ENCODE measurements at places on chromosomes 12 and 14.

GRCh38 chr14:100525615-100526014 lies 61.6 kb downstream of the BEGAIN start:
- DNase-seq: no peak

DNA sequence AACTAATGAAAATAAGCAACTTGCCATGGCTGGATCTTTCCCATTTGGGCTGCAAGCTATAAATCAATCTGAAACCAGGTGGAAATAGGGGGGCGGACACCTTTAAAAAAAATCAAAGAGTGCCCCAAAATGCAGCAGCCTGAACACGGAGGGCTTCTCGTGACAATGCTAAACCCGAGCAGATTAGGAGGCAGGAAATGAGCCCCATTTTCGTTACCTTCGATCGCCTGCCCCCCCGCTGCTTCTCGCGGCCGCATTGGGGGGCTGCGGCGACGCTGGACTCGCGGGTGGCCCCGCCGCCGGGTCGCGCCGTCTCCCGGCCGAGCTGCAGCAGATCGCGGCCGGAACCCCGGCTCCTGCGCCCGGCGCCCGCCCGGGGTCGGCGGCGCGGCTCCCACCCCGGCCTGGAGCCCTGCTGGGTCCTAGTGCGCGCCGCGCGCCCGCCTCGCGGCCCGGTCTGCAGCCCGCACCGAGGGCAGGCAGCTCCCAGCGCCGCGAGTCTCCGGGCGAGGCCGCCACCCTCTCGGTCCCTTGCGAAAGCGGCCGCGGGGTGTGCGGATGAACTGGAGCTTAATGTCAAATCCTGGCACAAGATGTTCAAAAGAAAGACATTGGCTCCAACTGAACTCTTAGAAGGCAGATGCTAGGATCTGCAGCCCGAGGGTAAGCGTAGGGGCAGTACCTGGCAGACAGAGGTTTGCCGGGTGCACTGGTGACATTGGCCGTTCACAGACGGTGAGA lies 201.9 kb upstream of the FOXN3 start:
- no peak for DNase-seq

GRCh38 chr14:21525571-21525961 lies 580 bp downstream of the SALL2 start:
- no peak for DNase-seq

- DNase-seq: no peak
These were observed 28.7 kb downstream of the CCDC59 start for GRCh38 chr12:82329508-82329907.

DNA sequence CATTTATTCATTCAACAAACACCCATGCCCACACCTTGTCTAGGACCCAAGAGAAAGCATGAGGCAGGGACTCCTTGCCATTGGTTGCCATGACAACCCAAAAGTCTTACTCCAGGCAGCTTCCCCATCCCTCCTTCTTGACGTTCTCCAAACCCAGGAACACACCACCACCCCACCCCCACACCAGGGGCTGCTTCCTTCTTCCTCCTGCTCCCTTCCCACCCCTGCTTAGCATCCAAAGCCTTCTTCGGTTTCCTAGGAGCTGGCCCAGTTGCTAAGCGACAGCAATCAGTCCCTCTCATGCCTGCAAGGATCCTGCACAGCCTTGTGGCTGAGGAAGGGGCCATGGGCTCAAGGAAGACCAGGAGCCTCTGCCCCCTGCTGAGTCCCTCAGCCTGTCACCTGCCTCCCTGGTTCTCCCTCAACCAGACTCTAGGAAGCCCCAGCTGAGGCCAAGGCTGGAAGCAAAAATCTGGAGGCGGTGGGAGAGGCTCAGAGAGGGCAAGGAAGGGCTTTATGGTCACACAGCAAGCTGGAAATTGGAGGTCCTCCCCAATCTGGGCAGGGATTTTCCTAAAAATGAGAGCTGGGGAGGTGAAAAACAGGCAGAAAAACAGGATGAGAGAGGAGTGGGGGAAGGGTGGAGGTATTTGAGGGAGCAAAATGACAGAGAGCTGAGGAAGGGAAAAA lies 15.4 kb downstream of the RASAL1 start:
- DNase-seq: no peak

DNA sequence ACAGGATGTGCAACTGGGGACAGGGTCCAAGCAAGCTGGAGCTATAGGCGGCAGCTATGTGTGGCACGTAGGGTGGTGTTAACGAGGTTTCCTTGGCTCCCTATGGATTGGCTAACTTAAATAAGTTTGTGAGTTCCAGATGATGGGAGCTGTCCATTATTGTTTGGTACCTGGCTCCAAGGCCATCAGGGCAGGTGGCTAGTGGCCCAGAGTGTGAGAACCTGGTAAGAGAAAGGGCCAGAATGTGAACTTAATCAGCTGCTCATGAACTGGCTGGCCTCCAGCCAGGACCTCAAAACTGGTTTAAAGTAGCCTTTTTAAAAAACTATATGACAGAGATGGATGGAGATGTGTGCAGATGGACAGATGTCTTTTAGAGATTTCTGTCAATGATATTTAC lies 1.5 kb upstream of the BDKRB2 start:
- DNase-seq: no peak

DNA sequence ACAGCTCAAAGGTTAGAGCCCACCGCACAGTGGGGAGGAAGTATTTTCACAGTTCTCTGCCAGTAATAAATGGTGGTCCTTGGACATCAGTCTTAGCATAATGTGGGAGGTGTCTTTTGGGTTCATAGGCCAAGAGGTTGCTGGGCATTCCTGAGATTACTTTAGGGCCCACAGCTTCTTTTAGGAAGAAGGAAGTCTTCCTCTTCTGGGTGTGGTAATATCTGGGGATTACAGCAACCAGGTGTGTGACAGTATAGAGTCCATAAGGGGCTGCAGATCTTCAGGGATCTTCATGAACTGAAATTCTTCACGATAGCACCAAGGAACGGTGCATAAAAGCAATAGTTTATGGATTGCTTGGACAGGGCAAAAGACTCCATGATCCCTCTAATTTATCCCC lies 56.2 kb upstream of the PTGR2 start:
- DNase-seq: no peak

GRCh38 chr12:1161197-1161596 lies 170.2 kb downstream of the ERC1 start:
- DNase-seq: no peak

DNA sequence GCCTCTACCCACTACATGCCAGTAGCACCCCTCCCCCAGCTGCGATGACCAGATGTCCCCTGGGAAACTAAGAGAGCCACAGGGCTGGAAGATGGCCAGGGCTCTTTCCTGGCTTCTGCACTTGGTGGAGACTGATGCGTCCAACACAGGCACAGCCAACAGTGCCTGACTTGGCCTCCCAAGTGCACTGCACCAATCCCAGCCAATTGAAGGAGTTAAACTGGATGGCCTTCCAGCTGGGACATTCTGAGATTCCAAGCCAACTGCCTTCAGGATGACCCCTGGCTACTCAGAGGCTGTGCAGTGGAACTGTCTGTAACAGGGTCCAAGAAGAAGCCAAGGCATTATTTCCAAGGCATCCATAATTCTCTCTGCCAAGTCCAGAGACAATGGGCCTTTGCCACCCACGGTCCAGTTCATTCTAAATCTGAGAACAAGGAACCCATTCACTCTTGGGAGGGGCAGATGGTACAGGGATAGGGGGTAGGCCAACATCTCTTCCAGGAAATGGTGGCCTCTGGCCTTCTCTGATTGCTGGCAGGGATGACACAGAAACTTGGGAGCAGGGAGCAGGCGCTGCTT lies 35.2 kb downstream of the PRIMA1 start:
- DNase-seq: no peak

- no peak for DNase-seq
These were observed 460.9 kb downstream of the ZFP36L1 start for GRCh38 chr14:68331991-68332390.

- no peak for DNase-seq
These were observed 5.3 kb downstream of the ASB2 start for GRCh38 chr14:93970965-93971634.

DNA sequence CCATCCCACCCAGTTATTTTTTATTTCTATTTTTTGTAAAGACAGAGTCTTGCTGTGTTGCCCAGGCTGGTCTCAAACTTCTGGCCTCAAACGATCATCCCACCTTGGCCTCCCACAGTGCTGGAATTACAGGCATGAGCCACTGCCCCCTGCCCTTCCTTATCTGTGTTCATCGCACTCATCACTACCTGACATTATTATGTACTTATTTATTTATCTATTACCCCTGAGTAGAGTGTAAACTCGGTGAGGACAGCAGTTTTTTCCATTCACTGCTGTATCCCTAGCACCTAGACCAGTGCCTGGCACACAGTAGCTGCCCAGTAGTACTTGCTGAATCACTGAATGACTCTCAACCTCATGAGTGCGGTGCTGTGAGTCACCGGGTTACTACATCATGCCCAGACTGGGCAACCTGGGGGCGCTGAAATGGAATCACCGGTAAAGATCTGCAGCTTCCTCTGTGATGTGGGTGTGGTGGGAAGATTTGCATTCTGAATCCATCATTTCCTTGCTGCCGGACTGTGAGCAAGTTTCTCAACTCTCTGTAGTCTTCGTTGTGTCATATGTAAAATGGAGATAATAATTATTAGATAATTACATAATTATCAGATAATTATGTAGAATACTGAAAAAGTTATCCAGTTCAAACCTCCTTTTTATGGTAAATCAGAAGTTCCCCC lies 81.9 kb upstream of the USP44 start:
- no peak for DNase-seq

GRCh38 chr14:34496679-34497513 lies 34.9 kb upstream of the SPTSSA start:
- DNase-seq: no peak

DNA sequence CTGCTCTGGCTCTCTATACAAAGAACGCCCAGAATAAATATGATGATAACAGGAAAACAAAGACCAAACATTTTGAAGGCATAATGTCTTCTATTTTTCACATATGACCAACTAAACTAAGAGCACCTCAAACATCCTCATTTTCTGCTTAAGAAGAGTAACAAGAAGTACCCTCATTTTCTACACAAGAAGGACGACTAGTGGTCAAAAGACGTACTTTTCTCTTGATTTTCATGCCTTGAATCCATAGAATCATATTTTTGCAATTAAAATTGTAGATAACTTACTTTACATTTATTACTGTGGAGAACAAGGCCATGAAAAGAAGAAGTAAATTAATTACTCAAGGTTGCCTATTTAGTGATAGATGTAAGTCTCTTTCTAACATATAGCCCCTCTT lies 358.6 kb downstream of the DUSP6 start:
- DNase-seq: no peak

- DNase-seq: no peak
These were observed 34.6 kb upstream of the KCNJ8 start for GRCh38 chr12:21809100-21809499.

GRCh38 chr14:53035336-53036210 lies 84.7 kb upstream of the FERMT2 start:
- no peak for DNase-seq
